ENCODE measurements at places on chromosomes 16 and 17.
A peak's percentile ranks its signal among the peaks of the same experiment; 100 is the strongest.

DNA sequence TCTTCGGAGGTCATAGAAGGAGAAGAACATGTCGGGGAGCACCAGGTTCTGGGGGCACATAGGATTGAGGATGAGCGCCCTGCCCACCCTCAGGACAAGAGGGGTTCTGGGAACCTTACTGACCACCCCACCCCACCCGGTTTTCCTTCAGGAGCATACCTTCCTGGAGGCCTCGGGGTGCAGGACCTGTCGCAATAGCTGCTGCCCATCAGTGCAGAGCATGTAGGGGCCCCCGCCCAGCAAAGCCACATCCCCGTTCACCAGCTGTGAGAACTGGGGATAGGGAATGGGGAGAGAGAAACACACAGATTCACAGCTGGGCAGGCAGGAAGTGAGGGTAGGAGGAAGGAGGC, 2.1 kb downstream of the ESRP2 start:
- DNase-seq = no peak

DNA sequence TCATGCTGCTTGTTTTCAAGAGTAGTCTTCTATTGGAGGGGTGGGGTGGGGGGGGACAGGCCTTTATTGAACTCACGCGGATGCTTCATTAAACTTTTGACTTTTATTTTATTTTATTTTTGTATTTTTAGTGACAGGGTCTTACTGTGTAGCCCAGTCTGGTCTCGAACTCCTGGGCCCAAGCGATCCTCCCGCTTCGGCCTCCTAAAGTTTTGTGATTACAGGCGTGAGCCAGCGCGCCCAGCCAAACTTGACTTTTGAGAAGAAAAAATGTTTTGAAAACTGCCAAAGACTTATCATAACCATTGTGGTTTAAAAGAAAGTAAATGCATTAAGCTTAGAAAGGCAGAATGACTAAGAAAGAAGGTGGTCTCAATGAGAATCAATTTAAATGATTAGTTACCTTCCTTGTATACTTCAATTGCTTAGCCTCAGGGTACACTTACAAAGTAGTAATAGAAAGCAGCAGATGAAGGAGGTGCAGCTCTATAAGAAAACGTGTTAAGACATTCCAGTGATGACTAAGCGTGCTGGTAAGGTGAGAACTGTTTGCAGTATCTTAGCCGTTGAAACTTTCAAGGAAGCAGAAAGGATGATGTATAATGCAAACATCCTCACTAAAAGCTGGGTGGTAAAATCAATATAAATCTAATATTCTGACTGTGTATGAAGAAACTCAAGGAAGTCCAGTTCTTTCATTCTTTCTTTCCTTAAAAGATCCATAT, 1.2 kb downstream of the AP2B1 start:
- peak; percentile 62 for DNase-seq

DNA sequence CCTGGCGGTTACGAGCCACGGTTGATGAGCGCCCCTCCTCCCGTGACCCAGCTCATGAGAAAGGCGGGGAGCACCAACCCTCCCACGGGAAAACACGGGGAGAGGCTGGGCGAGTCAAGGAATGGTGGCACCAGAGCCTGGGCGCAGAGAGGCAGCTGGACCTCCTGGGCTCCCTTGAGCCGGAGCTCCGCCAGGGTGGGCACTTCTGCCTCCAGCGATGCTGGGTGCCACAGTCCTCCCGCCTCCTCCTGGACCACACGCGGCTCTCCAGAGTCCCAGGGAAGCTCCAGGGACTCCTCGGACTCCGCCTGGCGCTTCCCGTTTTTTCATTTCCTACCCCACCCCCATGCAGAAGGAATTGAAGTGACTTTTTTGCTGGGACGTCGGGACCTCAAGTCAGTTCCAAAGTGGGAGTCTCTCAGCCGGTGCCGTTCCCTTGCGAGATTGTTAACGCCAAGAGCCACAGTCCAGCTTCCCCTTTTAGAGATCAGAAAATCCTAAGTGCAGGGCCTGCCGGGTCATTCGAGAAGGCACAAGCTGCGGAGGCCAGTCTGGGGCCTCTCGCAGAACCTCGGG, 6.6 kb upstream of the CBX8 start:
- DNase-seq = no peak

DNA sequence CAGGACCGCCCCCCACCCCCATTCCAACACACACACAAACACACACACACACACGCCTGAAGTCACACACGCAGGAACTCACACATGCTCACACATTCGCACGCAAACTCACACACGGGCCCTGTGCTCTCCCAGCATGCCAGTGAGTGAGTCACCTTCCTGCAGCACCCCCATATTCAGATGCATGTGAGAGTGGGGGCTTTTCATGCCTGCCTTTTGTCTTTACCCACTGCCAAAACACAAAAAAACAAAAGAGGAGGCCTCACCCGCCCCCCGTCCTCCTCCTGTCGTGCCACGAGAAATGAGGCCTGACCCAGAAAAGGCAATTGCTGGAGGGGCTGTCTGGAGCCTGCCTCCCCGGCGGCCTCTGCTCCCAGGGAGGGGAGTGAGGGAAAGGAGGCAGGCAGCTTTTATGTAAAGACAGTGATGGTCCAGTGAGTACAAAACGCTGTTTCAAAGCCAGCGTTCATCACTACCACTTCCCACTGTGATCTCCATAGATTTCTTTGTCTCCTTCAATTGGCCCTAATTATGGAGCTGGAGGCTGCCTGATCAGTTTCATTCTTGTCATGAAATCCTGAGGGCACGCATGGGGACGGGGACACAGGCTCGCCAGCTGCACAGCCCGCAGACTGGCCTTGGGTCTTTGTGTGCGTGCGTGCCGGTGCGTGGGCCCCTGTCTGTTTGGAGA, 29.5 kb upstream of the GSE1 start:
- DNase-seq = peak; percentile 36

DNA sequence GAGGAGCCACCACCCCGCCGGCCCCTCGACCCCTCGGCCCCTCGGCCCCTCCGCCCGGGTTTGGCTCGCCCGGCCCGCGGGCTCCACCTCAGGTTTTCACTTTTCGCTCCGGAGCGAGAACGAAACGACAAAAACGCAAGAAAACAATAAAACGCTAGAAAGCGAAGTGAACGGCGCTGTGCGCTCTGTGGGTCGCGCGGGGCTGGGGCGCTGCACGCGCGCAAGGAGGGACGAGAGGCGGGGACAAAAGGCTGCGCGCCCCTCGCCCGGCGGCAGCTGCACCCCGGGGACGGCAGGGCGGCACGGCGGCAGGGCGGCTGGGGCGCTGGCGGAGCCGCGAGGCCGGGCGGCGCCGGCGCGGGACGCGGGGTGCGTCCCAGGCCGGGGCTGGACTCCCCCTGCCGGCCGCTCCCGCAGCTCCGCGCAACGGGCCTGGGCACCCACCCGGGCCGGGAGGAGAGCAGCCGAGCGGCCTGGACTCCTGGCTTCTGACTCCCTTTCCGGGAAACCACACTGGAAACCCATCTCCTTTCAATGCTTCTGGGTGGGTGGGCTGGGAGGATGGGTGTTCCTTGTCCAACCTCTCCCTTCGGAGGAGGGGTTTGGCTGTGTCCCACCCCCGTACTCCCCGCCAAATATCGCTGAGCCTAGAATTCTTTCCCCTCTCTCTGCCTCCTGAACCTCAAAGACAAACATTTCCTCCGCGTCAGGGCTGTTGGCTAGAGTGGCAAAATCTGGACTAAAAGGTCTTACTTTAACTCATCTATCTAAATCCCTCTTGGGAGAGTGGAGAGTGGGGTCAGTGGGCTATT, 9.9 kb downstream of the TBX2 start:
- DNase-seq = peak; percentile 56

- no peak for DNase-seq
These were observed 62.1 kb downstream of the ZNF652 start for GRCh38 chr17:49299996-49300395.

- no peak for DNase-seq
These were observed 103.7 kb downstream of the PMP22 start for GRCh38 chr17:15161395-15161794.

DNA sequence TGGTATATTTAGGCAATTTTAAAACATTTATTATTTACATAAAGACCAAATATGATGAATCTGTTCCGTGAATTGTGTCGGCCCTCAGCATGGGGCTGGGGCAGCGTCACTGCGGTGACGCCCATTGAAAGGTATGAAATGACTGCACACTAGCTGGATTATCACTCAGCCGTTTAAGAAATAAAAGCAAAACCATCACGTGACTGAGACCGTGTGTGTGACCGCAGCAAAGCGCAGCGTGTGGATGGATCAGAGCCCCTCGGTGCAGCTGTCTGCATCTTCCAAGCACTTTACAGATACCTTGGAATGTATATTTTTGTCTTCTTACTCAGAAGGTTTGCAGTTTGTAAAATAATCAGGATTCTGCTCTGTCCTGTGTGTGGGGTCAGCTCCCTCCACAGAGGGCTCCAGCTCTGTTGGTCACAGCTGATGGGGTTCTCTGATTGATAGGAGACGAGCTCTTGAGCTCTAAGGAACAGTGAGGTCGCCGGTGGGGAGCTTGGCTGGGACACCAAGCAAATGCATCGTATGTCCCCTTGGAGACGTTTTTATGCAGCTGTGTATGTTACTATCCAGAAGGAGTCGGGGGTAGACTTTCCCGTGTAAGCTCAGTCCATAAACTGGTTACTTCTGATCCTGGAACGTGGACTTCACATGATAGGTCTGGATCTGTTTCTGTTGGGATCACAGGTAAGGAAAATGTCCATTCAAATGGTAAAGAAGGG, 45.1 kb downstream of the WDR45B start:
- no peak for DNase-seq

DNA sequence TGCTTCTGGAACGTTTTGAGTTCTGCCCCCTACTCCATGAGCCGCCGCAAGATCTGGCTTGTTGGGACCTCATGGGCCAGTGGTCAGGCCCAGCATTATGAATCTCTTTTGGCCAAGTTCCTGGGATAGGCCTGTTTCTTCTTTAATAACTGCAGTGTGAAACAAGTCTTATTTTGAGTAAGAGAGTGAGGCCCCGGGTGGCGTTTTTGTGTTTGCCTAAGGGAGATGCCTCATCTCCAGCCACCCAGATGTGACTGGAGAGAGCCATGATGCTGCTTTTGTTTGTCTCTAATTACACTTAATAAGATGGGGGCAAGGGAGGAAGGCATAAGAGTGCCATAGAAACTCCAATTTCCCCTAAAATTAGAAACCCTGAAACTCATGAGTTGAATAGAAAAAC, 39.8 kb downstream of the KSR1 start:
- DNase-seq = no peak

DNA sequence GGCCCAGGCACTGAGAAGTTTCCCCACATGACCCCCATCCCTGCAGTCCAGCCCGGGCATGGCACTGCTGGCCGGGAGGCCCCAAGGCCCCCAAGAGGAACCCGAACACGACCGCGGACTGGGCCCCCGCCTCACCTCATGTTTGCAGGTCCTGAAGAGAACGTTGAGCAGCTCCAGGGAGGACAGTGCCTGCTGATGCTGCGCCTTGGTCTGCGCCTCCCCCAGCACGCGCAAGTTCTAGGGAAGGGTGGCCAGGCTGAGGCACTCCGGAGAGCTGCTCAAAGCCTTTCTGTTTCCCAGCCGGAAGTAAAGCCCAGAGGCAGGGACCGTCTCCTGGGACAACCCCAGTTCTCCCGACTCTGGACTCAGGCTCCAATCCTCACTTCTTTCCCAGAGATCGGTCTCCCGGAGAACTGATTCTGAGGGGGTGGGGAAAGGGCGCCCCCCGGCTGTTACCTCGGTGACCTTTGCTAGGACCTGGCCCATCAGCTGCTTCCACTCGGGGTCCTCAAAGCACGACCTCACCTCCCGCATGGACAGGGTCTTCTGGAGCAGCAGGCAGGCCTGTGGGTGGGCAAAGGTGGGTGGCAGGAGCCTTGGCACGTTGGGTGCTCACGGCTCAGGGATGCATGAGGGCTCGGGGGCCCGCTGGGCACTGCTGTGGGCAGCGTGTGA, 13.7 kb downstream of the MYBBP1A start:
- no peak for DNase-seq

GRCh38 chr17:48954300-48954755, 9.7 kb upstream of the SNF8 start:
- DNase-seq = no peak

DNA sequence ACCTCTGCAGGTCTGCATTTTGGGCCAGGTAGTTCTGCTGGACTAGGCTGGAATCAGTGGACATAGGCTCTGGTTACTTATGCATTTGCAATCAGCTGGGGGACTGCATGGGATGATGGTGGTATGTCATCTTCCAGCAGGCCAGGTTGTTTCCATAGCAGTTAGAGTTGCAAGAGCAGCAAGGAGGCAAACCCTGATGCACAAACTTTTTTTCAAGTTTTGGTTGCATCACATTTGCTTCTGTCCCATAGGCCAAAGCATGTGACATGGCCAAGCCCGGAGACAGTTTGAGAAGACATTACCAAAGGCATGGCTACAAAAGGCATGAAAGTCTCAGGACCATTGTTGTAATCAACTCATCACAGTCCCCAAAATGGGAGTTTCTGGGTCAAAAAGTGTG, 58.2 kb downstream of the PRKCB start:
- no peak for DNase-seq

- no peak for DNase-seq
These were observed 3.0 kb downstream of the PDZD9 start for GRCh38 chr16:21997697-21998480.

- peak; percentile 85 for DNase-seq
These were observed 773 bp downstream of the PHLPP2 start for GRCh38 chr16:71723537-71724319.

GRCh38 chr17:49775546-49776260, 11.8 kb upstream of the FAM117A start:
- DNase-seq = no peak

DNA sequence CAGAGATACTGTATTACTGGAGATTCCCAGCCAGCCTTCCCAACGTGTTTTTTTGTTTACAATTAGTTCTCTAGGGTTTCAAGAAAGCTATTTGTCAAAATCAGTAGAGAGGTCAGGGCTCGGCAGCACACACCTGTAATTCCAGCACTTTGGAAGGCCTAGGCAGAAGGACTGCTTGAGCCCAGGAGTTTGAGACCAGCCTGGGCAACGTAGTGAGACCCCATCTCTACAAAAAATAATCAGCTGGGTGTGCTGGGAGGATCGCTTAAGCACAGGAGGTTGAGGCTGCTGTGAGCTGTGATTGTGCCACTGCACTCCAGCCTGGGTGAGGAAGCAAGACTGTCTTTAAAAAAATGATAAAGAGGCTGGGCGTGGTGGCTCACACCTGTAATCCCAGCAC, 19.4 kb downstream of the CBX1 start:
- no peak for DNase-seq

GRCh38 chr16:65148804-65149203, 26.9 kb upstream of the CDH11 start:
- DNase-seq = no peak

DNA sequence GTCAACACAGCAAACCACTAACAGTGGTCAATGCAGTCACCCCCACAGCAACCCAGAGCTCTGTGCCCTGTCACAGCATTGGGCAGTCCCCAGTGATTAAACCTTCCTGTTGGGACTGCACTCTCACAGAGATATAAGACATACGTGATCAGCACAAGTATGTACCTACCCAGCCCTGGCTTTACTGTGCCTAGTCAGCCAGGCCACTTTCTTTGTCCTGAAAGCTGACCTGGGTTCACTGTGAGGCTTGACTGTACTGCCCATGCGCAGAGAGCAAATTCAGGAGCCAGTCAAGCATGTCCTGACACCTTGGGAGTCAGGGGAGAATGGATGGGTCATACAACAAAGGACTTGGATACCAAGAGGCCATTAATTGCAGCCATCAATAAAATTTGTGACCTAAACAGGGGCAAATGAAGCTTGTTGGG, 10.9 kb upstream of the TMEM170A start:
- no peak for DNase-seq

- peak; percentile 91 for DNase-seq
These were observed 23.6 kb upstream of the GPRC5C start for GRCh38 chr17:74408262-74408661.

- DNase-seq = no peak
These were observed 438.0 kb upstream of the ZFHX3 start for GRCh38 chr16:73485880-73486279.
